ENCODE measurements at places on chromosomes 6 and 20.

DNA sequence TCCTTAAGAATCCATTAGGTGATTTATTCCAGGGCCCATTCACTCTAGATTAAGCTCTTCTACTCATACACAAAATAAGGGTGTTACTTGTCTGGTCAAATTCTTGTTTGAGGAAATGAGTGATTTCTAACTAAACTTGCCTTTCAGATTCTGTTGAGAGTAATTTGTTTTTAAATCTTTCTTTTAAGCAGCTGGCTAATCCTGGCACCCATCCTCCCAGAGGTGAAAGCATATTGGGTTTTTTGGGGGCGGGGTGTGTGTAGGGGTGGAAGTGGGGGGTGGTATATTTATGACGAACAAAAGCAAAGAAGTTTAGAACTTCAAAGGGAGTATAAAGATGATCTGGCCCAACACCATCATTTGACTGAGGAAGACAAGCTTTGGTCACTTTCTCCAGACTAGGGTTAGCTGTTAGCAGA lies 94.7 kb downstream of the RTN4IP1 start:
- DNase-seq: no peak

DNA sequence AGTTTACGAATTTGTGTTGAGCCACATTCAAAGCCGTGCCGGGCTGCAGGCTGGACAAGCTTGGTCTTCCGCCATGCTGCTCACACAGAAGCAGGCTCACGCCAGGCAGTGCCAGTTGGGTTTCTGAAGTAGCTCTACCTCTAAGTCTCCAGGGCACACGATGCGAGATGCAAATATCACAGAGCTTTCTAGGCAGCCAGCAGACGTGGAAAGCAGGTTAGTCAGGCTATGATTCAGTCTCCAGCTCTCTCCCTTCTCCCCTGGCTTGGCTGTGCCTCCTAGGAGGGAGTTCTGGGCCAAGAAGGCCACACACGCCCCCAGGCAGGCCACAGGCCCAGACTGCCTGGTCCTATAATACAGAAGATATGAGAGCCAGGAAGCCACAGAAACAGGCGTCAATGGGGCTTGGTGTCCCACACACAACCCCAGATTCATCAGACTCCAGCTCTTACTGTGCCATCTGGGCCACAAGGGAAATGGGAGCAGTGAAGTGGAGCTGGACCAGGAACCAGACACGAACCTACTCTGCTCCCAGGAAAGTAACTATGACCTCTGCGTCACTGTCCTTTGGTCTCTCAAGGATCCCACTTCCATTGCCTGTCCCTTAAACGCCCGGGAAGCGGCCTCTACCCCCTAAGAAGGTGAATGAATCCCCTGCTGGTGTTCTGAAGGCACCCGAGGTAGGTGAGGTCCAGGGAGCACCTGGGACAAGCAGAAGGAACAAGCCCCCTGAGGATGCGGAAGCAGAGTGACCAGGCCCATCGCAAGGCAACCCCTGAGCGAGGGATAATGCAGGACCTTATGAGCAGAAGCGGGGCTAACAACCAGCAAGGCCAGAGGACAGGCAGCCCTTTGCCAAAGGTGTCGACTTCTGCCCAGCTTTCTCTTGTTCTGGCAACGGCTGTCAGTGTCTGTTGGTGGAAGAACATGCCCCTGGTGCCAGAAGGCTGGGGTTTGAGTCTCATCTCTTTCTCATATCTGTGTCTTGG lies 61.2 kb downstream of the GFOD1 start:
- DNase-seq: no peak

- no peak for DNase-seq
Observed at GRCh38 chr6:9020001-9020400, 584.7 kb upstream of the SLC35B3 start.

DNA sequence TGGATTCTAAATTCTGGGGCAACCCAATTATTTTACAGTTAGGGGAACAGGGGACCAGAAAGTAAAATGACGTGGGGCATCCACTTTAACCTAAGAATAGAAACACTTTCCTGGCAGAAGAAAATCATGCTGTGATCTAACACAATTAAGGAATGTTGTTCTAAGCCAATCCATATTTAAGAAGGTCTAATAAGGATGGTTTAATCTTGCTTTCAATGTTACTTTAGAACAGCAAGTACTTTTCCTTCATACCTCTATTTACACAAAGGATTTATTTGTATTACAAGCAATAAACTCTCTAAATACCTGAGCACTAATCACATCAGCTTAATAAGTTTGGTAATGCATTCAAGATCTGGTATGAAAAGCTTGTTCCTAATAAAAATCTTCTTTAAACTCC lies 32.4 kb downstream of the SLC2A12 start:
- no peak for DNase-seq

DNA sequence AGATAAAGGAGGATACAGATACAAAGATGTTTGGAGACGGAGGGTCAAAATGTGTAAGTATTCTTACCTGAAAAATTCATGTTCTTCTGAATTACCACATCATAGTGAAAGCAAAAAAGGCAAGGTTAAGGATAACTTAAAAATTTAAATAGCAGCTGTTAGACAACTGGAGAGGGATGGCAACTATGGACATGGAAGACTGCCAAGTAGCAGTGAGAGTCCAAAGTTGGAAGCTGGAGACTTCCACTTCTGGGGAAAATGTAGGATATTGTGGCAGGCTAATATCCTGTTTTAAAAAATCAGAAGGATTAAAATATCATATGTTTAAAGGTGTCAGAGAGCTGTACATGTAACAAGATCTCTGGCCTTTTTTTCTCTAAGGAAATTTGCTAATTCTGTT lies 29.8 kb downstream of the SYCP2 start:
- peak; percentile 19 for DNase-seq

DNA sequence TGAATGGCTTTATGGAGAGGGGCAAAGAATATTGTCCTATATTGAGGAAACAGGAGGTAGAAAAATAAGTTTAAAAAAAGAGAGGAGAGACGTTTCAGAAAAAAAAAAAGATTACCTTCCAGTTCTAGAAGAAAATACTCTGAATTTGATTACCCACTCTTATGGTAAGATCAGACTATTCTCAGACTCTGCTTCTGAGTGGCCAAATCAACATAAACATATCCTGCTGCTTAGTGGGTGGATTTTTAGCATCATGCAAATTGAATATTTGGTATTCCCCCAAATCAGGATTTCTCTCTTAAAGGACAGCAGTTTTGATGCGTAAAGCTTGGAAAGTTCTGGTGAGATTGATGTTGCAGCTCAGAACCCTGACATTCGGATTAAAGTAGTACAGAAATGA lies 946.6 kb downstream of the TFAP2A start:
- DNase-seq: no peak

GRCh38 chr6:5723841-5724691 lies 282.7 kb downstream of the NRN1 start:
- peak; percentile 59 for DNase-seq

DNA sequence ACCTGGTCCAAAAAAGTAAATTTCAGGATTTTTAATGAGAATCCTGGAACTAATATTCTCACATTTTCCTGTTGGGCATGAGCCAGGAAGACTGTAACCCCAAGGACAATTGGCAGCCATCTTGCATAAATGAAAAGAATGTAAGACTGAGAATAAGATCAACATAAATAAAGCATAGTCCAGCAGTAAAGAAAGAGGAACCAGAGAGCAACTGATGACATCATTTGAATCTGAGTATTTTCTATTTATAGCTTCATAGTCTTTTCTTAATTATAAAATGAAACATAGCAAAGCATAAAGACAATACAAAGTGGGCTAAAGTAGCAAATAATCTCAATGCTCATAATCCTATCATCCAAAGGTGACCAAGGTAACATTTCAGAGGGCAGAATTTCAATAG lies 26.6 kb upstream of the FBXL4 start:
- no peak for DNase-seq

- DNase-seq: no peak
Observed at GRCh38 chr6:106939208-106939607, 35.3 kb downstream of the CD24 start.

DNA sequence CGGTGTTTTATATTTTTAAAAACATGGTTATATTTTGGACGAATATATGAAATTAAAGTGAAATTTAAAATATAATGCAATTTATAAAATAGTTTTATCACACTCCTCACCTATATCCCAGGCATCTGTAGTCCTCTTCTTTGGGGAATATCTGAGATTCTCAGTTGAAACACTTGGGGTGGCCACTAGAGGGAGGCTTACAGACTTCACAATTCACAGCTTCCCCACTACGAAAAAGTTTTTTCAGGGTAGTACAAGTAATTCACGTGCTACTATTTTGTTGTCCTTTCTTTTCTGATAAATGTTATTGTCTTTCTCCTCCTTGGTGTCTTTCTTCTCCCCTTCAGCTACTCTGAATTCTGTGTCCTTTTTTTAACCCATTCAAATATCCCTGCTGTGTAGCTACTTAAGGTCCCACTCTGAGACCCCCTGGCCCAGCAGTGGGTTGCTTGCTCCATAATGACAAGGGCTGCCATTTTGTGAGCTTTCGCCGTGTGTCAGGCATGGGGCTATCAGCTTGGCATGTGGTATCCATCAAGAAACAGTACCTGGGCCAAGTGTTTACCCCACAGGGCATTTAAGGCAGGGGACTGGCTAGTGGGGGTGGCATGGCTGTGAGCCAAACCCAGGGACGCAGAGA lies 43.6 kb upstream of the PHACTR3 start:
- no peak for DNase-seq

DNA sequence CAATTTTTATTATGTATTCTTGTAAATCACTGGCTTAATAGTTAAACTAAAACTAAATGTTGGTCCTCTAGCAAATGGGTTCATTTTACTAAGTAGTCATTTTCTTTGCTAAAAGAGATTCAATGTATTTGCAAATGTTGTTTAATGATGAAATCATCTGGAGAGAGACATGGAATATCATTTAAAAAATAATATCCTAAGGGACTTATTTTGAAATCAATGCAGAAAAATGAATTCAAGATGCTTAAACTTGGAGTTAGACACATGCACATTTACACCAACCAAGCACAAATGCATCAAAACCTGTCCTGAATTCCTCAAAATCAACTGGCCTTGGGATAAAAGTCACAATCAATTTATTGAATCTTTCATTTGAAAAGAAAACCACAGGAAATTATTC lies 165.0 kb upstream of the RNF217 start:
- no peak for DNase-seq

DNA sequence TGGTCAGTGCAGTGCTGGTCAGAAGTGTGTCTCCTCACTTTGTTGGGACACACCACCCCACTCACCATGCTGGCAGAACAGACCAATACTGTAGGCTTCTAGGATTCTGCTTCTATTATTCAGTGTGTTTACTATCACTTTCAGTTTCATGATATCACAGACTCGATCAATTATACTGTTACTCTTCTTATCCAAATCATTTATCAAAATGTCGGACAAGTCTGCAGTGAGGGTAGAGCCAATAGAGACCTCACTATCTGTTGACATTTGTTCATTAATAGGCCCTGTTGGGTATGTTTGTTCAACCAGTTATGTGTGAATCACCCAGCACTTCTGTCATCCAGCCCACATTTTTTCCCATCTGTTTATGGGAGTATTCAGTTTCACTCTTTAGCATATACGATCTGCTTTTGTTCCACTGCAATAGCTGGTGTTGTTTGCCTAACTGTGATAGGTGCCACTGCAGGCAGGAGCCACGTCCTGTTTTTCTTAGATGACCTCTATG lies 140.1 kb downstream of the NRN1 start:
- DNase-seq: no peak
